ENCODE measurements at places on chromosomes 1 and 21.
A peak's percentile ranks its signal among the peaks of the same experiment; 100 is the strongest.

- no peaks in the 10 kb centered on the region for H3K27me3 ChIP-seq
- peaks cover 8% of the 10 kb centered on the region for H3K4me1 ChIP-seq
- H3K36me3 ChIP-seq: no peaks in the 10 kb centered on the region
- no peak overlapping the region for H3K4me3 ChIP-seq
- H3K27ac ChIP-seq: no peak overlapping the region
- no peak for DNase-seq
Measured at GRCh38 chr1:109304226-109304920, 2.4 kb downstream of the MYBPHL start.

GRCh38 chr1:231233735-231234417, 7.1 kb upstream of the GNPAT start:
- peaks cover 67% of the 10 kb centered on the region for H3K36me3 ChIP-seq
- H3K4me3 ChIP-seq: no peak overlapping the region
- H3K4me1 ChIP-seq: peaks cover 4% of the 10 kb centered on the region
- DNase-seq: no peak
- peak overlapping the region; percentile 13 for H3K27ac ChIP-seq
- H3K27me3 ChIP-seq: no peaks in the 10 kb centered on the region

GRCh38 chr21:38506661-38507281, 8.5 kb upstream of the ERG start:
- no peak overlapping the region for H3K27ac ChIP-seq
- H3K4me3 ChIP-seq: no peak overlapping the region
- H3K27me3 ChIP-seq: peaks cover 17% of the 10 kb centered on the region
- peak; percentile 27 for DNase-seq

GRCh38 chr1:192831706-192832355, 23.0 kb downstream of the RGS2 start:
- no peak overlapping the region for H3K4me3 ChIP-seq
- no peaks in the 10 kb centered on the region for H3K4me1 ChIP-seq
- DNase-seq: no peak
- H3K36me3 ChIP-seq: no peaks in the 10 kb centered on the region
- no peaks in the 10 kb centered on the region for H3K27me3 ChIP-seq

DNA sequence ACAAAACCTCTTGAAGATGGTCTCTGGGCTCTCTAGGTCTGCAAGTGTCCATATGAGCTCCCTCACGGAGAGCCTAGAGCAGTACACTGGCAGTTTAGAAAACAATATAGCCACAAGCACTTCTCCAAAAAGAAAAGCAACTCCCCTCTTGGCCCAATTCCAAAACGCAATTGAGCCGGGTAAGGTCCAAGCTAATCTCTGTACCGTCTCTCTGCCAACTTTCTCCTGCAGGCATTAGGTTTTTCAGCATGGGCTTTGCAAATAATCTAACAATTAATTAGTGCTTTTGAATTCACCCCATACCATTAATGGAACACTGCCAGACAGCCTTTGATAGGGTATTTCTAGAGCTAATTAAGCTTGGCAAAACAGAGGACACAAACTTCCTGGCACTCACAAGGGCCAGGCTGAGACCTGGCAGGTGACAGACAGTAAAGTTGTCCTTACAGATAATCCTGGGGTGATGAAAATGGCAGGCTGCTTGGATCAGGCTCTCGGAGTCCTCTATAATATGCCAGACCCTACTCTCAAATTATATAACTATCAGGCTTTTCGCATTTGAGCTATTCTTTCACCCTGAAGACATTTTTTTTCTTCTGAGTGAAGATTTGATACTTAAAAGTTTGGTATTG, 39.8 kb downstream of the TGFBR3 start:
- no peaks in the 10 kb centered on the region for H3K4me1 ChIP-seq
- H3K27ac ChIP-seq: no peak overlapping the region
- H3K36me3 ChIP-seq: no peaks in the 10 kb centered on the region
- DNase-seq: peak; percentile 64
- peak overlapping the region; percentile 22 for H3K4me3 ChIP-seq
- H3K27me3 ChIP-seq: no peaks in the 10 kb centered on the region

GRCh38 chr1:48480504-48480903, 8.5 kb upstream of the SPATA6 start:
- H3K27ac ChIP-seq: no peak overlapping the region
- DNase-seq: no peak
- no peak overlapping the region for H3K4me3 ChIP-seq
- no peaks in the 10 kb centered on the region for H3K27me3 ChIP-seq
- no peaks in the 10 kb centered on the region for H3K4me1 ChIP-seq

DNA sequence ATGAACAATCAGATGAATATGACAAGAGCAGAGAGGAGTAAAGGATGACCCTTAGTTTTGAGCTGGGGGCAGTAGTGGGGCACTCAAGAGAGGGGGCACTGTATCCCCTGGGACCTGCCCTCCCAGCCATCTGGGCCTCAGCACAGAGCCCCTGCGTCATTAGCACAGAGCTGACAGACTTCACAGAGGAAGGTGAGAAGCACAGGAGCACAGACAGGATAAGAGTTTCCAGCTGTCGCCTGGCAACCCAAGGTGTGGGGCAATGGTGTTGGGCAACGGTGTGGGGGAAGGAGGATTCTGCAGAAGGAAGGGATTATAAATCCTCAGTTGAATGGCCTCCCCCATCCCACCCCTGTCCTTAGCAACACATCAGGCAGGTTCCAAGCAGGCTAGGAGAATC, 30.2 kb downstream of the RAB3B start:
- peaks cover 8% of the 10 kb centered on the region for H3K4me1 ChIP-seq
- no peaks in the 10 kb centered on the region for H3K27me3 ChIP-seq
- H3K27ac ChIP-seq: no peak overlapping the region

All from mesenchymal stem cell (in vitro differentiated cells and primary cell).